Hippocampal formation (tissue), 2 donors: ENCODE measurements at places on chromosomes 4 and X.

GRCh38 chr4:165806613-165807012 is 66.4 kb upstream of the TLL1 start:
- no peak for DNase-seq

DNA sequence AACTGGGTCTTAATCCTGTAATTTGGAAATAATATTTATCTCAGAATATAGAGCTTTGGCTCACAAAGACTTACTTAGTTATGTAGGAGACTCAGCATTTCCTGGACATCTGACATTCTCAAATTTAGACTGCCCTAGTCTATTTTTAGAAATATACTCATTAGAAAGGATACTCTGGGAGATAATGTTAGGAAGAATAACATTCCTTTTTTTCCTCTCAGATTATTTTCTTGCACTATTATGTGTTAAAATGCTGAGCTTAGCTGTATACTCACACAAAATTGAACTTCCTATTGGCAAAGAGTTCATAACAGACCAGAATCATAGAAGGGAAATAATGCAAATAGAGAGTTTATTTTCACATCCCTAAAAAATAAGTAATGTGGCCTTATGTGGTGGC is 1424.9 kb upstream of the PCDH7 start:
- no peak for DNase-seq

GRCh38 chrX:124256216-124256615 is 76.2 kb upstream of the TEX13D start:
- DNase-seq = no peak

DNA sequence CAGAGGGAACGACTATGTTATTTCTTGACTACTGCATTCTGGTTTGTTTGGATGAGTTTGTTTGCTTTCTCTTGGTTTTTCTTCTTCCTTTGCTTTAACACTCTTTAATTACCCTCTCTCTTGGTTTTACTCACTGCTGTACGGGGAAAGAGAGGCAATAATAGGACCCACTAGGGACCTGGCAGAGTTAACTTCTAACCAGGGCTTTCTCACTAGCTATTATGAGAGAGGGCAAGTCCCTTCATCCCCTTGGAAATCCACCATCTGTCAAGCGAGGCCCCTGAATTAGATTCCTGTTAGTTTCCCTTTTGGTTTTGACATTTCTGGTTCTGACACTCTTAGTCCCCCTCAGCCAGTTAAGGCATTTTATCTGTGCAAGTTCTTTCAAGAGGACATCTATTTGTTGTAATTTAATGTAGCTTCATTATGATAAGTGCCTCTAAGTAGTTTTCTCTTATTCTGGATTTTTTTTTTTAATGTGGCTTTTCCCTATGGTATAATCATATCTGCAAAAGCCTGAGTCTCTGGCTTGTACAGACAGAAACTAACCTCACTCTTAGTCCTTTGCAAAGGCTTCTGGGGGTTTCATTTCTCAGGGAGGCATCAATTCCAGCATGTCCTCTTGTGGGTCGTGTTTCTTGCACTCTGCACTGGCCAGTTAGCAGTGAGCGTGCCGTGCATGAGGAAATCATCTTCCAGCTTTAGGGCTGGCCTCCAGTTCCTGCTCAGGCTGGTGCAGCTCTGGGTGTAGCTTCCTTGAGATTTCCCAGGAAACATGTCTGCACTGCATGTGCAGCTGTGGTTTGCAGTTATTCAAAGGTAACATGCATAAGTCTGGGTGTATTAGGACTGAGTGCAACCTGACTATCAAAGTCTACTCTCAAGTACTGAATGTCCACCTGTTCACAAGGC is 221.3 kb downstream of the STIM2 start:
- DNase-seq = no peak

GRCh38 chr4:55561889-55562288 is 15.2 kb upstream of the CLOCK start:
- no peak for DNase-seq
